ENCODE measurements at places on chromosomes 16 and 17. TPM values are rescaled to one million over a fixed set of nuclear protein-coding genes. Genes with fewer than 3 reads are reported as not detected.

- no peak for DNase-seq
Observed at GRCh38 chr17:6241996-6242395, 171.8 kb downstream of the WSCD1 start.

DNA sequence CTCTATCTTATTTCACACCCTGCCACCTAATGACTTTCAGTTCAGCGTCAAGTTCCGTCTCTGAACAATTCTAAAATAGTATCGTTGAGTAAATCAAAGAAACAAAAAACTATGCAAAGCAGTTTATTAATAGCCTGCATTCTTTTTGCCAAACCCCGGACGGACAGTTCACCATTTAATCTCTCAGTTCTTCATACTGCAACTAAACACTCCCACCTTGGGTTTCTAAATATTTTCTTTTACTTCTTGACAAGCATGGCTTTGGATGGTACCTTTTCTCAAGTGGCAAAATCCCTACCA lies 1.2 kb downstream of the MYH11 start:
- DNase-seq = no peak

DNA sequence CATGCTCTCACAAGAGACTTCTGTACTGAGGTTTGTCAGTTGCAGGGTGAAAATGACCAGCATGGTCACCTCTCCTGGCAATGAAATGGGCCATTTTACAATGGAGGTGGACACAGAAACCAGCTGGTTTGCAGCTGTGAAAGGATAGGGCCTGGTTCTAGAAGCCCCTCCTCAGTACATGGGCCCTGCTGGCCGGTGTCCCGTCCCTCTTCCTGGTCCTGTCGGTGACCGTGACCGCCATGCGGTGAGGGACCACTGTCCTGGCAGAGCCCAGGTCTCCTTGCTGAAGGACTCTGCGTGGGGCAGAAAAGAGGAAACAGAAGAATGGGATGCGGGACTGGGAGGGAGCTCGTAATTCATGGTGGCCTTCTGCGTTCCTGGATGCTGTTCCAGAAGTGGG lies 76.0 kb upstream of the ZNF423 start:
- no peak for DNase-seq

The WDR81 gene
- 22.4 TPM for total RNA-seq

The CBFA2T3 gene
- total RNA-seq = 6.9 TPM

The COTL1 gene
- total RNA-seq = 120 TPM

The PTGES3L gene
- 4.4 TPM for total RNA-seq

The SLC35G6 gene
- not detected for total RNA-seq
